Kidney (tissue), 22 donors: ENCODE measurements at places on chromosomes 1 and 21. TPM values are rescaled to one million over a fixed set of nuclear protein-coding genes. Genes with fewer than 3 reads are reported as not detected.

Gene MYBPH
- total RNA-seq: not detected

- H3K27ac ChIP-seq: no peak overlapping the region
- H3K36me3 ChIP-seq: peaks cover 20% of the 10 kb centered on the region
- no peak for DNase-seq
- H3K4me3 ChIP-seq: no peak overlapping the region
- no peaks in the 10 kb centered on the region for H3K27me3 ChIP-seq
- no peaks in the 10 kb centered on the region for H3K4me1 ChIP-seq
Measured at GRCh38 chr1:28208818-28209441, 23.9 kb downstream of the DNAJC8 start.

- H3K4me1 ChIP-seq: no peaks in the 10 kb centered on the region
- H3K36me3 ChIP-seq: peaks cover 21% of the 10 kb centered on the region
- H3K27ac ChIP-seq: no peak overlapping the region
Measured at GRCh38 chr1:247102381-247102780, 1.8 kb downstream of the ZNF669 start.

Gene SELENBP1
- 50.0 TPM for total RNA-seq

GRCh38 chr21:28687586-28687985 lies 305.1 kb downstream of the LTN1 start:
- H3K27me3 ChIP-seq: no peaks in the 10 kb centered on the region
- H3K27ac ChIP-seq: no peak overlapping the region
- H3K4me1 ChIP-seq: no peaks in the 10 kb centered on the region
